ENCODE measurements at places on chromosomes 7 and 10.

GRCh38 chr7:15781944-15782343 lies 95.5 kb upstream of the MEOX2 start:
- no peak for DNase-seq

GRCh38 chr10:118394301-118395200 lies 52.4 kb upstream of the FAM204A start:
- DNase-seq, result no peak

GRCh38 chr7:55343860-55344606 lies 21.1 kb upstream of the LANCL2 start:
- no peak for DNase-seq

GRCh38 chr7:158160199-158160598 lies 427.4 kb downstream of the PTPRN2 start:
- no peak for DNase-seq

DNA sequence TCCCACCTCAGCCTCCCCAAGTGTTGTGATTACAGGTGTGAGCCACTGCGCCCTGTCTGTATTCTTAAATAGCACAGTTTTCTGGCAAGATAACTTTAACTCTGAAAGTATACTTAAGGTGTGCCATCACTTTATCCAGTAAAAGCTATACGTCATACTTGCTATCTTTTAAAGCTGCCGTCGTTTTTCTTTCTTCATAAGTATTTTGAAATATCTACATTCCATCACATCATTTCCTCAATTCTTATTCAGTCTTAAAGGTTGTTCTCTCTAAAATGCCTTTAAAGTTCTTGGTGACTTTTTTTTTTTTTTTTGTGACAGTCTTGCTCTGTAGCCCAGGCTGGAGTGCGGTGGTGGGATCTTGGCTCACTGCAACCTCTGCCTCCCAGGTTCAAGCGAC lies 34.7 kb downstream of the PTPN12 start:
- DNase-seq, result no peak

- DNase-seq, result no peak
Measured at GRCh38 chr10:124952123-124952522, 10.2 kb downstream of the ZRANB1 start.

- DNase-seq, result no peak
Measured at GRCh38 chr7:144656965-144657517, 178.8 kb downstream of the TPK1 start.

DNA sequence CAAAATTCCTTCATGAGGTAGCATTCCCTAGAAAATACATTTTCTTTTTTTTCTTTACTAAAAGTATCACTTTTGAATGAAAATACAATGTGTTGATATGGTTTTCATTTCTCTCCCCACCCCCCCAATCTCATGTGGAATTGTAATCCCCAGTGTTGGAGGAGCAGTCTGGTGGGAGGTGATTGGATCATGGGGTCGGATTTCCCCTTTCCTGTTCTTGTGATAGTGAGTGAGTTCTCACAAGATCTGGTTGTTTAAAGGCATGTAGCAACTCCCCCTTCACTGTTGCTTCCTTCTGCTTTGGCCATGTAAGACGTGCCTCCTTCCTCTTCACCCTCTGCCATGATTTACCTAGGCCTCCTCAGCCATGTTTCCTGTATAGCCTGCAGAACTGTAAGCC lies 790.3 kb upstream of the KCND2 start:
- DNase-seq, result no peak

- no peak for DNase-seq
Measured at GRCh38 chr7:66460921-66461361, 167.7 kb upstream of the KCTD7 start.

GRCh38 chr7:119086026-119086425 lies 861.5 kb downstream of the ANKRD7 start:
- no peak for DNase-seq

GRCh38 chr10:119061352-119061751 lies 19.3 kb downstream of the EIF3A start:
- DNase-seq, result no peak

- DNase-seq, result no peak
Measured at GRCh38 chr7:50156163-50156562, 63.1 kb upstream of the ZPBP start.

GRCh38 chr7:15305002-15305600 lies 256.7 kb downstream of the AGMO start:
- DNase-seq, result peak; percentile 48

- DNase-seq, result no peak
Measured at GRCh38 chr7:158401295-158401694, 186.3 kb downstream of the PTPRN2 start.

DNA sequence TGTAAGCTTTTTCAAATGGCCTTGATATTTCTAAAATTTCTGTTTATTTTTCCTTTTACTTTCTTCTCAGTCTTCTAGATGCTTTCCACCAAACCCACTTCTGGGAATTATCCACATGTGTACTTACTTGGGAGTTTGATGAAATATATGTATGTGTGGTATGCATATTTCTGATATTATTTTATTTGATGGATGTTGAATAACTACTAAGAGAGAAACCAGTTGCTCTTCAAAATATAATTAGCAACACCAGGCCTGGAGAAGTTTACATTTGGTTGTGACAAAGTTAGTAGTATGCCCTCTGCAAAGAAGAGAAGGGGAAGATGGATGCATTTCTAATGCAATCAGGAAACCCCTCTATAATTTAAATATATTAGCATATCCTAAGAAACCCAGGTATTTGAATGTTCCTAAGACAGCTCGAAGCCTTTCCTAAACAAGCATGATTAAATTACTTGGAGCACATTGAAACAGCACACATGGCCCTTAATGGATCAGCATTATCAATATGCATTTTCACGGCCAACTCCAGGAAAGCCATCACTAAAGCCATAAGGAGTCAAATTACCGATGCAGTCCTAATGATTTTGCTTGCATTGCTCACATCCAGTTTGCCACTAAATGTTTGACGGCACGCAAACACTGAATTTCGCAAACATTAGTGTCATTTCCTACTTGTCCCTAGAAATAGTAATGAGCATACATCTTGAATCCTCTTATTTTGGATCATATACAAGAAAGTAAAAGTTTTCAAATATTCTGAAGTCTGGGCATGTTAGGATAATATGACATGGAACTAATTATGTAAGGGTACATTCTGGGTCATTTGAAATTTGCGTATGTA lies 393.8 kb downstream of the EXOC4 start:
- DNase-seq, result no peak

- DNase-seq, result no peak
Measured at GRCh38 chr10:77824908-77825307, 101.6 kb downstream of the DLG5 start.

DNA sequence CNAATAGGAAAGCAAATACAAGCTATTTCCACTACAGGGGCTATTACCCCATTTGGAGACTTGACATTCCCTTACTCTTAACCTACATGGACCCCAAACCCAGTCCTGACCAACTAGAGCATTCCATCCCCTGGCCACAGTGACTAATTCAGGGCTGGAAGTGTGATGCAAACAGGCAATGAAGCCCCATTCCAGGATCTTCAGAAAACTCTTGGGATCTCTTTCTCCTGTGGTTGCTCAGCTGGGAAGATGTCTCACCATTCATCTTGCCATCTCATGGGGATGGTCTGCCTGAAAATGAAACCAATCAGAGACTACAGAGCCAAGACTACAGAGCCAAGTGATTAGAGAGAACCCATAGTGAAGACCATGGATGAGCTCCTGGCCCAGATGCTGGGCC lies 206.2 kb downstream of the ZNF365 start:
- DNase-seq, result no peak

GRCh38 chr7:33628894-33629293 lies 276.4 kb upstream of the BMPER start:
- no peak for DNase-seq

DNA sequence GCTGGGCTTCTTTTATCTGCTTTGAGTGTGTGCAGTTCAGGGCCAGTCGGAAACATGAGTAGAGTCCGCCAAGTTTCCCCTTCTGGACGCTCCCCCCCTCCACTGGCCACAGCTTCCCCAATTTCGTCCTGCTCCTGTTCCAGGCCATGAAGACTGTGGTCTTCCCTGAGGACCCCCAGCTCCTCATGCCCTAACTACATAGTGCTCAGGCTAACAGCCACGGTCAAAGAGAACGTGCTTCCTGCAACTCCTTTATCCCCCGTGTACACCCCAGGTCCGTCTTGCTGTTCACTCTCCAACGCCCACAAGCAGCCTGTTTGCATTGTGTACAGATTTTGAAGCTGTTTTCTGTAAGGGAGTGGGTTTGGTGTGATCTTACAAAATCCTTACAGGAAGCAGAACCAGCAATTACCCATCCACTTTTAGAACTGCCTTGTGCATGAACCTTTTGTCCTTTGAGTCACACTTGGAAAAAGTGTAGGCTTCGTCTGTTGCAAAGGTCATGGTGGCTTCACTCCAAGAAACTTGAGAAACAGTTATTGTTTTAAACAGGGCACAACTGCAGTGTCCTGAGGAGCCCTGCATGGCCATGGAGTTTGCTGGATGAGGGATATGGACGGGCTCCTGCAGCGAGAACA lies 77.0 kb upstream of the FAM20C start:
- DNase-seq, result no peak

DNA sequence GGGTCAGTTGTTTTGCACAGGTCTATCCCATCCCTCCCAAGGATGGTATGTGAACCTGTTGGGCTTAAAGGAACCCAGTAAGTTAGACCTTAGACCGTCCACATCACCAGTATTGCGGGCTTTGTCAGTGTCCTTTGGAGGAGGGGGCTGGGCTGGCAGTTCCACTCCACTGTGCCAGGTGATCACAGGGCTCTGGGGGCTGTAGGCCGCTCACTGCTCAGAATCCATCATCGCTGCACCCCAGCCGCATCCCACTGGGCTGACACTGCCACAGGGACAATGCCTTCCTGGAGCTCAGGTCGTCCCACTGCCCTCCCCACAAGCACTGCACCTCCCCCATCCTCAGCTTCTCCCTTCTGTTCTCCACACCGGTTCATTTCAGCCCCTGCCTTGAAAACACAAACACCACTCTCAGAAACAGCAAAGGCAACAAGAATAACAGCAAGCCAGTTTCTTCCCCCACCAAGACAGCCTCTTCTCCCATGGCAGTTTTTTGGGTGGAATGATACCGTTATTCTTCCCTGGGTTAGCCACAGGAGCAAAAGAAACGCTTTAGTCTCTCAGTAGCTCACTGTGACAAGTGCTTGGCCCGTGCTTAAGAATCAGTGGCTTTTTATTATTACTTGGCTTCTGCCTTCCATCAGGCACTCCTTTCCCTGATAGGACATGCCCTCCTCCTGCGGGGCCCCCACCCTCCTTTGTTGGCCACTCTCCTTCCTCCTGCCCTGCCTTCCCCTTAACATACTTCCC lies 111.2 kb downstream of the GRK5 start:
- DNase-seq, result no peak

DNA sequence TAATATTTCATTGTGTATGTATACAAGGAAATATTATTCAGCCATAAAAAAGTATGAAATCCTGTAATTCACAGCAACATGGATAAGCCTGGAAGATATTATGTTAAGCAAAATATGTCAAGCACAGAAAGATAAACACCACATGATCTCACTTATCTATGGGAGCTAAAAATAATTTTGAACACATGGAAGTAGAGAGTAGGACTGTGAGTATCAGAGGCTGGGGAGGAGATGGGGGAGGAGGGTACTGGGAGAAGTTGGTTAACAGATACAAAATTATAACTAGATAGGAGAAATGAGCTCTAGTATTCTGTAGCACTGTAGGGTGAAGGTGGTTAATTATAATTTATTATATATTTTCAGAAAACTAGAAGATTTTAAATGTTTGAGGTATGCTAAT lies 132.7 kb downstream of the DOCK4 start:
- no peak for DNase-seq

DNA sequence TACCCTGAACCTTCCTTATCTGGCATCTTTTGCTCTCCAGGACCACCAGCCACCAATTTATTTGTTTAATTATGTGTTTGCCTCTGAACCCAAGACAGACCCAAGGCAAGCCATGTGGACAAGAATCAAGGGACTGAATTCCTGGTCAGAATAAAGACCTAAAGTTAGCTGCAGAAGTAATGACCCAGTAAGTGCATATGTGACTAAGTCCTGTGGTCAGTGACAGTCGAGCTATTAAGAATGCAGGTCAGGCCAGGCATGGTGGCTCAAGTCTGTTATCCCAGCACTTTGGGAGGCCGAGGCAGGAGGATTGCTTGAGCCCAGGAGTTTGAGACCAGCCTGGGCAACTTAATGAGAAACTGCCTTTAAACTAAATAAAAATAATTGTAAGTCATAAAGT lies 139.4 kb downstream of the CCDC71L start:
- DNase-seq, result no peak

- DNase-seq, result no peak
Measured at GRCh38 chr7:91875851-91876250, 4.7 kb downstream of the MTERF1 start.

GRCh38 chr7:28874001-28874400 lies 84.1 kb downstream of the TRIL start:
- DNase-seq, result no peak

DNA sequence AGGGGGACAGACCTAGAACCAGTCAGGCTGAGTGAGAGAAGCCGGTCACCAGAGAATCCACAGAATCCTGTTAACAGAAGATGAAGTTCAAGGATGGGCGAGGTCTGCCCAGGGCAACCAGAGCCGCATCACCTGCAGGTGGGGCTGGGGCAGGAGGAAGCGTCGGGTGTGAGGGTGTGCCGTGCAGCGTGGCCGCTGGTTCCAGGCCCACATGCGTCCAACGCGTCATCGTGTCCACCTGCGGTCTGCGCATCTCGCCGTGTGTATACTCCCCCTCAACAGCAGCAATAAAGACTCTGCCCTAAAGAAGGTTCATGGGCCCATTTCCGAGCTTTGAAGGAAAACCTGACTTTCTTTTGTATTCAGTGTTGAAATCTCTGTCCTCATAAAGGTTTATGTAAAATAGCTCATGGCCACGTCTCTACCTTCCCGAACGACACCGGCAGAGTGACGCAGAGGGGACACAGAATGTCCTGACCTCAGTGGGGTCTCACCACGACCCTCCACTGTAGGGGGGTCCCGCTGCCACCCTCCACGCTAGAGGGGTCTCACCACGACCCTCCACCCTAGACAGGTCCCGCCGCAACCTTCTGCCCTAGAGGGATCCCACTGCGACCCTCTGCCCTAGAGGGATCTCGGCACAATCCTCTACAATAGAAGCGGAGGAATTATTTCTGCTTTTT lies 446.9 kb downstream of the PTPRN2 start:
- no peak for DNase-seq

DNA sequence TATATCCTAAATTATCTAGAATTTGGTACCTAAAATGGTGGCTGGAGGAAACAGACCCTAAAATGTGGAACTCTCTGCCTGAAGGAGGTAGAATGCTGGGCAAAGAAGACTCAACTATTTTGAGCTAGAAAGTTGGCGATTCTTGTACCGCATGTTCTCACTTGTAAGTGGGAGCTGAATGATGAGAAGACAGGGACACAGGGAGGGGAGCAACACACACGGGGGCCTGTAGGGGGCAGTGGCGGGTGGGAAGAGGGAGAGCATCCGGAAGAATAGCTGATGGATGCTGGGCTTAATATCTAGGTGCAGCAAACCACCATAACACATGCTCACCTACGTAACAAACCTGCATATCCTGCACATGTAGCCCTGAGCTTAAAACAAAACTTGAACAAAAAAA lies 250.6 kb downstream of the CALN1 start:
- peak; percentile 74 for DNase-seq

- no peak for DNase-seq
Measured at GRCh38 chr7:102005933-102006480, 188.6 kb downstream of the CUX1 start.

- DNase-seq, result no peak
Measured at GRCh38 chr10:77943121-77943901, 16.8 kb upstream of the DLG5 start.

- DNase-seq, result no peak
Measured at GRCh38 chr7:135204341-135204749, 7.0 kb downstream of the WDR91 start.

- DNase-seq, result no peak
Measured at GRCh38 chr7:16916105-16916639, 34.4 kb upstream of the AGR3 start.

- DNase-seq, result peak; percentile 76
Measured at GRCh38 chr7:92835261-92835850, 1.0 kb downstream of the CDK6 start.
